Fibroblast of mammary gland (primary cell): ENCODE measurements at places on chromosomes 6 and 20.

GRCh38 chr6:112184951-112185350, 69.4 kb downstream of the LAMA4 start:
- DNase-seq, result no peak

- peak; percentile 93 for DNase-seq
Measured at GRCh38 chr6:47083586-47084047, 41.5 kb upstream of the ADGRF1 start.

DNA sequence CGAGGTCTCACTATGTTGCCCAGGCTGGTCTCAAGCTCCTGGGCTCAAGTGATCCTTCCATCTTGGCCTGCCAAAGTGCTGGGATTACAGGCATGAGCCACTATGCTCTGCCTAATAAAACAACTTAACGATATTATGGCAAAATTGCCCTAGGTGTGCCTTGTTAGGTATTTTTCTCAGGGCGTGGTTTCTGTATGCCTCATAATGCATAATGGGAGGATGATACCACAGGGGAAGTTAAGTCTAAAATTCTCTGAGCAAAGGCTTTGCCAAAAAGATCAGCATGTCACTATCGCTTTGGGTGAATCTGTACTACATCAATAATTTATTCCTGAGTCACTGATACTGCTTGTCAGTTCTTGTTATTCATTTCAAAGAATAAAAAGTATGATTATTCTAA, 15.9 kb upstream of the LOC128125822 start:
- DNase-seq, result no peak

DNA sequence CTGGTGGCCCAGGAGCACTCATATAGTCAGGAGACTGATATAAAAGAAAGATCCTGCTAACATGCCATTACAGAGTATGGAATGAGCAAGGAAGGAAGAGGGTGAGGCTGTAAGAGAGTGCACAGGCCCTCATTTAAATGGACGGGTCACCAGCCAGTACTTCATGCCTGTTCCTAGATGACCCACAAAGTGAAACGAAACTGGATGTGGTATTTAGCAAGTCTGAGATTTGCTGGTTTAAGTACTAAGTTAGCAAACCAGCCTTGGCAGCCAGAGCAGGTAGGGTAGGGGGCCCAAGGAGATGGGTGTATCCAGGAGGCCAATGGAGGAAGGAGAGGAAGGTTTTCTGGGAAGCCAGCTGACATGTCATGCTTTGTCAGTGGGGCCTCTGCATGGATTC, 15.9 kb downstream of the NT5E start:
- no peak for DNase-seq
